Ovary (tissue), 10 donors: ENCODE measurements at places on chromosomes 7 and 10. TPM values are rescaled to one million over a fixed set of nuclear protein-coding genes. Genes with fewer than 3 reads are reported as not detected.

DNA sequence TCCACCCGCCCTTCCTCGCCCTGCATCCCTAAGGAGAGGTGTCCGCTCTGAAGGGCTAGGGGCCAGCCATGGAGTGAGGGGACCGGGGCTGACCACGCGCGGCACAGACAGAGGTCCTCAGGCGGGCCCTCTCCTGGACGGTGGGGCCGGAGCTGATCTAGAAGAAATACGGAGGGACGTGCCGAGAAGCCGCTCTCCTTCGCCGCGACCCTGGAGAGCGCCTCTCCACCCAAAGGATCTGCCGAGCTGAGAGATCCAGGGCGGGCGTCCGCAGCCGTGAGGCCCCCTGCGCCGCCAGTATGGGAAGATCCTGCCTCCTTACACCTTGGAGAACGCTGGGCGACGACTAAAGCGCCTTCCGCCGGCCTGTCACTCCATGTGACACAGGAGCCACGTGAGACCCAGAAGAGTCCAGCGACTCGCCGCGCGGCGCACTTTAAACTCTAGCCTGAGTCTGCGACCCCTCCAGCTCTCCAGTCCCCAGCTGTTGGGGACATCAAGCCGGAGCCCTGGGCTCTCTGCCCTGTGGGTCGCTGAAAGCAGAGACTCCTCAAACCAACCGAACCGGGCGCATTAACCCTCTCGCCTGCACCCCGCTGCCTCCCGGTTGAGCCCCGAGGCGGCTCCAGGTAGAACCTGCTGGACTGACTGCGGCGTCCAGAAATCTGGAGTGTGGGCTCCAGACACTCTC lies 1.5 kb upstream of the SFMBT2 start:
- peak; percentile 20 for DNase-seq

- DNase-seq, result no peak
Observed at GRCh38 chr7:21941611-21942141, 4.0 kb downstream of the CDCA7L start.

GRCh38 chr7:133501771-133502170 lies 248.9 kb downstream of the EXOC4 start:
- DNase-seq, result no peak

DNA sequence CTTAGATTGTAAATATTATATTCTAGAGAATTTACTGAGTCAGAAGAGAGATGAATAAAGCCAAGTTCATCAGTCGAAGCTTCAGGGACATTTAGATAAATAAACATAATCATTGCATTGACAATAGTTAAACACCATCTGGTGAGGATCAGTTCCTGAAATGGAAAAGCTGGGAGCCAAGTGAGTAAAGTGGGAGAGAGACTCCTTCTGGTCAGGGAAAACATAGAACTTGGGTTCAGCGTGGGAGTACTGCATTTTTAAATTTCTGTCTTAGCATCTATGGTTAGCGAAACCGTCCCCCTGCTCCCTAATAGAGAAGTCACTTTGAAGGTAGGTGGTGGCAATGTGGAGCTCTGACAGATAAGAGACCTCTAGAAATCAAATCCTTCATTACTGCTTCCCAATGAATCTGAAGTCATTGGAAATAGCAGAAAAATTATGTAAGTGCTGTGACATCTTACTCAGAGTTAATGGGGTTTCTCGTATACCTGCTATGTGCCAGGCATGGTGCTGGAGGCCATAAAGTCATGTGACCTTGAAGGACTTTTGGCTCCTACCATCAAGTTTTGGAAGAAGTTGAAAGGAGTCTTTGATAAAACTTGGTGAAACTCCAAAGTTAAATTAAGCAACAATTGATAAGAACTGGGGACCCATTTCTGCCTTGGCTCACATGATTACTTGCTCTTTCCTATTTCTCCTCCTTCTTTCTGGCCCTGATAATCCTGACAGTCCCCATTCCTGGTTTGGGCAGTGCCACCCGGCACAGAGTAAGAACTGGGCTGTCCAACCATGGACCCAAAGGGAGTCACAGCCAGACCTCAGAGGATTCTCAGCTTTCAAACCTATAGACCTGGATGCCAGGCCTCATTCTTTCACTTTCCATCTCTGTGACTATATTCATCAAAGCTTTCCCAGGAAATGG lies 211.2 kb downstream of the C7orf25 start:
- no peak for DNase-seq

DNA sequence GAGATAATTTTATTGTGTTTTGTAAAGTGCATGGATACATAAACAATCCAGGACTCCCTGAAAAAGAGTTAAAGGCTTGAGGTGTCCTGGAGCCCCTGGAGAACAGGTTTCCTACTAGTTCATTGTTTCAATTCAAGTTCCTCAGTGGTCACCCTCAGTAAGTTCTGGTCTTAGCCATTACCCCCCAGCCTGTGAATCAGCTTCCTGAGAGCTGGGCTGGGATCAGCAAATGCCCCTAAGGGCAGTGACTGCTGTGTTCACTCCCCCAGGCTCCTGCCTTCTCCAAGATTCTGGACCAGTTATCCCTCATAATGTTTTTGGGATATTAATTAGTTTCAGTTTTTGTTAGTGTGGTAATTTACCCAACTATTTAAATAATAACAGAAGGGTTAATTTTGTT lies 151.6 kb upstream of the PRSS58 start:
- no peak for DNase-seq

GRCh38 chr10:73559590-73559989 lies 31.6 kb downstream of the USP54 start:
- DNase-seq, result no peak

GRCh38 chr7:7816084-7816483 lies 97.7 kb upstream of the RPA3 start:
- no peak for DNase-seq

DNA sequence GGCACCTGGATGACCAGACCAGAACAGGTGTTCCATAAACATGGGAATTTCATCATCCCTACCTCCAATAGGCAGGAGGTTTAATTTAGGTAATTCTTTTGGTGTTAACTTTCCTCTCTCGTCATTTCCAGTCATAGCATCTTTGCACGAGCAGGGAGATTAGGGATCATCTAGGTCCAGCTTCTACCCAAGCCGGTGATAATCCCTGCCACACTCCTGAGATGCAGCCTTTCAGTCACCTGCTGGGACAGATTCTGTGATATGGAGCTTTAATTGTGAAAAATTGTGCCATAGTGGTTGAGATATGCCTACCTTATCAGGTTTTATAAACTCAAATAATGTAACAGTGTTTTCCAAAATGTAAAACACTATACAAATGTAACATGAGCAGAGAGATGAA lies 191.8 kb upstream of the AOAH start:
- DNase-seq, result no peak

GRCh38 chr10:103197174-103197573 lies 4.1 kb upstream of the NT5C2 start:
- no peak for DNase-seq

GRCh38 chr10:108583877-108584276 lies 1339.4 kb downstream of the XPNPEP1 start:
- no peak for DNase-seq

DNA sequence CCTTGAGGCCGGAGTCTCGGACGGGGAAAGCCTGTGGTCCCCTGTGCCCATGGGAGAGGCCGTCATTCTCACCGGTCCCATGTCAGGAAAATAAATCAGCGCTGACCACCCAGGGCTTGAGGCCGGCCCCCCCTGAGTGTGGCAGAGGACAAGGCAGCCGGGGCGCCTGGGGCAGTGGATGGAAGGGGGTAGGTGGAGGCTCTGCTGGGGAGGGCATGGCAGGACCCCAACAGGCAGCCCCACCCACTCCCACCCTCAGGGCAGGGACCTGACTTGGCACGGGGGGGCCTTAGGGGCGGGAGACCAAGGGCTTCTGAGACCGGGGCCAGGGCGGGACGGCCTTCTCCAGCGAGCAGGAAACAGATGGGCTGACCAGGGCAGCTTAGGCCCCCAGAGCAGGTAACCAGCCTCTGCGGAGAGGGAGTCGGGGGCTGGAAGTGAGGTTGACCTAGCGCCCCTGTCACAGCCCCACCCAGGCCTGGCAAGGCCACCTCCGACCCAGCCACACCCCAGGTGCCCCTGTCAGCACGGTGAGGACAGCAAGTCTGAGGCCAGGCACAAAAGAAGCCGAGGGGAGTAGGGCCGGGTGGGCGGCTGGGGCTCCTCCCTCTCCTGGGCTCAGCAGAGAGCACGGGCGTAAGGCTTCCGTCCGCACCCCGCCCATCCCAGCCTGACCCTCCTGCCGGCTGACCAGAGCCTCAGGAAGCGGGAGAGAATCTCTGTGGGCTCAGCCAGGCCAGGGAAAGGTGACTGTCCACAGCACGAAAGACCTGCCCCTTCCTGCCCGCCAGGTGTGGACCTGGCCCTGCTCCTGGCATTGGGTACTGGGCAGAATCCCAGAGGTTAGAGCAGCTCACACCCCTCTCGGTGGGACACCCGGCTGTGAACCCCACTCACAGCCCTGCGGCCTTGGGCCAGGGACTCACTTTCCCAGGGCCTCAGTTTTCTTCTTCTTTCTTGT lies 87.4 kb downstream of the FOXL3 start:
- DNase-seq, result no peak

GRCh38 chr7:6015917-6016652 lies 7.0 kb downstream of the AIMP2 start:
- peak; percentile 61 for DNase-seq

GRCh38 chr10:22712211-22712955 lies 2.0 kb downstream of the PIP4K2A start:
- DNase-seq, result no peak

DNA sequence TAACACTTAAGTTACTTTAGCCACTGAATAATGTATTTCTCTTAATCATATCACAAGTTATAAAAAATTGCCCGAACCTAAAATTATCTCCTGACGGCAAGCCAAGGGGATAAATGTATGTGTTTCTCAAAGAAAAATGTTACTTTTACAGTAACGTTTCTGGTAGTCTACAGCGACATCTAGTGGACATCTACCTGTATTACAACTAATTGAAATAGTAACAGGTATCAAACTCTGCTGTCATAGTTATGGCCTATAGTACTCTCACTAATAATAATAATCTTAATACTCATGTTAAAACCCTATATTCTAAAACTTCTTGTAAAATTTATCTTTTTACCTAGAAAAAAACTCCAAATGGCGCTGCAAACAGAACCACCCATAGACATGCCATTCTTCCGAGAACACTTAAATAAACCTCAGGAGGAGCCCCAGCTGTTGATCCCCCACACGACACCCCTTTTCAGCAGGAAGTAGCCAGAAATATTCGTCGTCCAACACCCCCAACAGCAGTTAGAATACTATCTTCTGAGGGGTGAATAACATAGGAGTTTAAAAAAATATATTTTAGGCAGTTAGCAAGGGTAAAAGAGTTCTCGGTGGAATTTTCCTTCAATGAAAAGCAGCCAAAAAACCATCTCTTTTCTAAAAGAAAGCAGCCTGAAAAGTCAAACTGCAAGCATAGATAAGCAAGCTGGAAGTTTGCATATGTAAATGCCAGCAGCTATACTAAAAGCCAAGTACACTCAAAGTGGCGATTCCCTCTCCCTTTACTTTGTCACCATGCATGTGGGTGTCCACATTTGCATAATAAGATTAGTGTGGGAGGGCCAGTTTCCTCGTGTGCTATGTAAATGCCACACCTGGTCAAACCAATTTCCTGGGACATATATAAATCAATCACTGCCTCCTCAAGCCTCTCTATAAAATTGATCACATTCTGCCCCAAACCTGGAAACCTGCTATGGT lies 40.5 kb upstream of the ZNF107 start:
- no peak for DNase-seq

DNA sequence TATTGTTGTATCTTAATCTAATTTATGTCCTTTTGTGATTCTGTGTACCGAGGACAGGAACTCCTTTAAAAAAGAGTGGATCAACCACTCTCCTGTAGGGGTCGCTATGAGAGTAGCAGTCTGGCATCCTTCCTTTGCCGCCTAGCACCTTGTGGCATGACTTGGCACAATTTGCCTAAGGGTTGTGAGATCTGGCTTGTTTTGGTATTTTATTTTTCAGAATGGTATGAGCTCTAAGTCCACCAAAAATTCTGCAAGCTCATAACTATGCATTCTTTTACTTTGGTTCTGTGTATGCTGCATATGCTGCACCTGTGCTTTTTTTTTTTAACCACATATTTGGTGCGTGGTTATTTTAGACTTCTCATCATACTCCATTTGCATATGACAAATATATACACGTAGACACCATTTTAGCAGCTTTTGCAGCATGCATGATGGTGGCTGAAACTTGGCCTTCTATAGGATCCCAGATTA lies 112.8 kb downstream of the CDK14 start:
- DNase-seq, result no peak

GRCh38 chr7:25481891-25482290 lies 253.6 kb upstream of the NPVF start:
- DNase-seq, result no peak

GJD4 gene
- not detected for total RNA-seq

RNF32 gene
- 1.6 TPM for total RNA-seq

PAOX gene
- 6.3 TPM for total RNA-seq

CASP2 gene
- 10.0 TPM for total RNA-seq

ANXA8L1 gene
- total RNA-seq, result 29.9 TPM

BHLHA15 gene
- 0.34 TPM for total RNA-seq

OR2A14 gene
- total RNA-seq, result not detected

FAM20C gene
- 25.7 TPM for total RNA-seq

CPA2 gene
- total RNA-seq, result 3.6 TPM
